ENCODE measurements at places on chromosomes 7 and 10.

DNA sequence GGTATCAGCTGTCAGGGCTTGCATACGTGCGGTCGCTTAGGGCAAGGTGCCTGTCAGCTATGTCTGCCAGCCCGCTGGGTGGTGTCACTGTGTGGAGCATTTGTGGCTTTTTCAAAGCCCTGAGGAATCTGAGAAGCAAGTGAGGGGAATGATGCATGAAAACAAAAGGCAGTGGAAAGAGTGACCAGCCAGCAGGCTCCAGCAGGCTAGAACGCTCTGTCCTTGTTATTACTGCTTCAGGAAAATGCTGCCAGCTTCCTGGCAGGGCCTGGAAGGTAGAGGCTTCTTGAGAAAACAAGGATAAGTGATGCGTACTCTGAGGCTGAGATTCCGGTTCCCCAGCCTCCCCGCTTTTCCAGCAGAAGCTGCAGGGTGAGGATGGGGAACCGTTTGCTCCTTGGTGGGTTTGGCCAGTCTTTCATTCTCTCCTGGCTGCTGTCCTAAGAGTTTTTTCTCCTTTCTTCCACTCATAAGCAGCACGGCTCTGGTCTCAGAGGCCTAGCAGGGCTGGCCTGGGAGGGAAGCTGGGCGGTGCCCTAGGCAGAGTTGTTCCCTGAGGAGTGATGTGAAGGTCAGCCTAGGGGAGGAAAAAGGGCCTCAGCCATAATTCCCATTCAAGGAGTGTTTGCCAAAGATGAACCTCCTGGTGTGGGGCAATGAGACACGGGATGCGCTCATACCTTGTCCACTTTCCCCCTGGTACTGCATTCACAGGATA lies 42.8 kb upstream of the MKLN1 start:
- DNase-seq, result no peak

DNA sequence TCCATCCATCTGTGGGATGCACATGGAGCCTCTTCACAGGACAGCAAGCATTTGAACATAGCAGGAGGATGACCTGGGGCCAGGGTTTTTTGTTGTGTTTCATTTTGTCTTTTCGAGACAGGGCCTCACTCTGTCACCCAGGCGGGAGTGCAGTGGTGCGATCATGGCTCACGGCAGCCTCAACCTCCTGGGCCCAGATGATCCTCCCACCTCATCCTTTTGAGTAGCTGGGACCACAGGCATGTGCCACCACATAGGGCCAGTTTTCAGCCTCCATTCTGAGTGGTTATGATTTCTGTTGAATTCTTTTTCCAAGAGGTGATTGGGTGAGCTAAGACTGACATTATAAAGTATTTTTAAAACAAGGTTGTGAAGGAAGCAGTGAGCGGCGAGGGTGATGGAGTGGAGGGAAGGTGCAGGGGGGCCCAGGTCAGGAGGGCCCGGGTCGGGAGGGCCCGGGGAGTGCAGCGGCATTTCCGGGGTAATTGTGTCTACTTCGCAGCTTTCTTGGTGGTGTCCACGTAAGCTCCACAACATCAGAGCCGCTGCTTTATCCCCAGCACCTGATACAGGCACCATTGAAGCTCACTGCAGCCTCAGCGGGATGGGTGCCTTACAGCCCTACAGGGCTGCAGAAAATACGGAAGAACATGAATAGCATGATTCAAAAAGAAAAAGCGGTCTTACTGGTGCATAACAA lies 12.0 kb upstream of the LARP4B start:
- DNase-seq, result no peak

- DNase-seq, result no peak
Observed at GRCh38 chr7:75534727-75535307, 42.7 kb downstream of the SPDYE5 start.

- no peak for DNase-seq
Observed at GRCh38 chr10:47040041-47040491, 128.8 kb downstream of the PTPN20 start.

DNA sequence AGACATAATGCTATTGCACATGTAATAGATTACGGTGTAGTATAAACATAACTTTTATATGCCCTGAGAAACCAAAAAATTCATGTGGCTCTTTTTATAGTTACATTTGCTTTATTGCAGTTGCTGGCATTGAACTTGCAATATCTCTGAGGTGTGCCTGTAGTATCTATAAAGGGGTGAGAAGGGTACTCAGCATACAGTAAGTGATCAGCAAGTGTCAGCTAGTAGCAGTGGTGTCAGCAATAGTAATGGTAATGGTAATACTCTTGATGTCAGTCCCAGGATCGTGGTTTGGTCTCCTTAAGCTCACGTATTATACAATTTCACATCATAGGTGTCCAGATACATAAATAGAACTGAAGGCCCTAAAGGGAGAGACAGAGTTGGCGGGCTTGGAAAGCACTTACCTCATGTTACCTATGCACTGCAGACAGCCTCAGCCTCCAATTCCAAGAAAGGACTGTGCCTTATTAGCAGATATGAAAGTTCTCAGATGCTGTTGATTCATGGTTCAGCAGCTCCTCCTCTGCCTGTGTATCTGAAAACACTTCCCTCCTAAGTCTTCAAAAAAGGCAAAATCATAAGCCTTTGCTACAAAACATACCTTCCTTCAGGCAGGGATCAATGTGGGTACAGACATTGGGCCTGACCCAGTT lies 6.6 kb upstream of the GIMAP7 start:
- no peak for DNase-seq

- DNase-seq, result no peak
Observed at GRCh38 chr10:52541006-52541473, 227.0 kb downstream of the DKK1 start.

- no peak for DNase-seq
Observed at GRCh38 chr10:29876008-29876555, 183.3 kb downstream of the JCAD start.

DNA sequence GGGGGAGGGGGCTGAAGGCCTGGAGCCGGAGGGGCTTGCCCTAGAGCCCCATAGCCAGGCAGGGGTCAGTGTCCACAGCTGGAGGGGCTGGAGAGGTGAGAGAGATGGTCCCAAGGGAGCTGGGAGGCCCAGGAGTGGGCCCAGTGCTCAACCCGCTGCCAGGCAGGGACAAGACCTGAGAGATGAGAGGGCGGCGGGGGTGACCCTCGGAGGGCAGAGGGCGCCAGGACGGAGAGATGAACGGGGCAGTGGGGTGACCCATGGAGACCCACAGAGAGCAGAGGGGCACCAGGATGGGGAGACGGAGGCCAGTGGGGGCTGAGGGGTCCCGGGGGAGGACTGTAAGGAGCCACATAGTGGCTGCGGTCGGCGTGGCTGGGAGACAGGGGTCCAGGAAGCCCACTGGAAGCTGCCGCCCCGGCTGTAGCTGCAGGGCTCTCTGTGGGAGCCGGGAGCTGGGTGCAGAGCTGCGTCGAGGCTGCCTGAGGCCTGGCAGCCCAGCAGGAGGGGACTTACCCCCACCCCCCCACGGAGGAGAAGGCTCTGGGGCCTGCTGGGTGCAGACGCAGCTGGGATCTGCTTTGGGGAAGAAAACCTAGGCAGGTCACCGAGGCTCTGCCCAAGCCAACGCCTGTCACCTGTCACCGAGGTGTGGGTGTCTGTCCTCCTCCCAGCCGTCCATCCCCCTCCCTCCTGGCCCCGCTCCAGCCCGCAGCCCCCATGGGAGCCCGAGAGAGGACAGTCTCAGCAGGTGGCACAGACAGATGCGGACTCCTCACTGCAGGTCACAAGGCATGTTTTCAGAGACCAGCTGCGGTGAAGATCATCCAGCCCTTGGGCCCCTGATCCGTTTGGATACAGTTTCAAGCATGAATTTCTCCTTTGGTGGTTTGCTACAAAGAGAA lies 25.1 kb downstream of the PWWP2B start:
- no peak for DNase-seq

- DNase-seq, result peak; percentile 82
Observed at GRCh38 chr7:98745722-98746318, 124.0 kb downstream of the TMEM130 start.

DNA sequence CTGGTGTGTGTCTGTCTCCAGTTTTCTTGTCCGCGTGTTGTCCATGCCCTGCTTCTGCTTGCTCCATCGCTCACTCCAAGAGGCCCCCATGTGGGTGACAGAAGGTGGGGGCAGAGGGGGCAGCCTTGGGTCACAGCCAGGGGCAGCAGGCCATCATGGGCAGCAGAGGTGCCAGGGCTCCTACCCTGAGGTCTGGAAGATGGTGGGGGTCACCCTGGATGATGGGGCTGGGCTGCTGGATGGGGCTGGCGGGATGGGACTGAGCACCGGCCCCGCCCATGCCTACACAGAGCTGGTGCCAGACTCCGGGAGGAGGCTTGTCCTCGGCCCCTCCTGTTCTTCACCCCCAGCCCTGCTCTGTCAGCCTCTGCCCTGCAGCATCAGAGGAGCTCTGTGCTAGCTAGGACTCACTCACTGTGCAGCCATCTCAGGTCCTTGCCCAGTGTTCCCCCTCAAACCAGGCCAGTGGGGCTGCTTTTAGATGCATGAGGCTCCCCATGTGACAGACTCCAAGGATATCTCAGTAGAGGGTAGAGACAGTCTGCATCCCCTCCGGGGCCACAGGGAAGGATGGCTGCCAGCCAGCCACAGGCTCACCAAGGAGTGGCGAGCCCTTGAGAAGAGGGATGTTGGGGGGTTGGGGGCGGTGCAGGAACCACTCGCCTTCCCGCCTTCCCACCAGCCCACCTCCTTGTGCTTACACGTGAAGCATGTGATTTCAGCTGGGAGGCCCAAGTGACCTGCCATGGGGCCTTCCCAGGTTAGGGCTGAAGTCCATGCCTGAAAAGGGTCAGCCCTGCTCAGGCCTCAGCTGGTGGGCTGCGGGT lies 35.5 kb upstream of the PPIF start:
- no peak for DNase-seq

DNA sequence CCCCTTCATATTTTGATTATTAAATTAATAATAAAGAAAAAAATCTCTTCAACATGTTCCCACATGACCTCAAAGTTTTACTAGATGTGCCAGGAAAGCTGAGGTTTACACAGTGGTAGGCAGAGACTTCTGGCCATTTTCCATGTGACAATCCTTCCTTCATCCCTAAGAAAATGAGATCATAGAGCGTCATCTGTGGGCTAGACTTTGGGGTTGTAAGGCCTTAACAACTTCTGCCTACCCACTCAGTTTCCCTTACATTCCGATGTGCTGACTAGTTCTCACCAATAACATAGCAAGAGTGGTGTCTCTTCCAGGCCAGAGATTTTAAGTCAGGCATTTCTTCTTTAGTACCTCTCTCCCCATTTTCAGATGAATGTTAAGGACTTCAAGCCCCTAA lies 171.1 kb upstream of the PHF14 start:
- no peak for DNase-seq

- DNase-seq, result no peak
Observed at GRCh38 chr10:13633689-13634088, 46.9 kb downstream of the PRPF18 start.

DNA sequence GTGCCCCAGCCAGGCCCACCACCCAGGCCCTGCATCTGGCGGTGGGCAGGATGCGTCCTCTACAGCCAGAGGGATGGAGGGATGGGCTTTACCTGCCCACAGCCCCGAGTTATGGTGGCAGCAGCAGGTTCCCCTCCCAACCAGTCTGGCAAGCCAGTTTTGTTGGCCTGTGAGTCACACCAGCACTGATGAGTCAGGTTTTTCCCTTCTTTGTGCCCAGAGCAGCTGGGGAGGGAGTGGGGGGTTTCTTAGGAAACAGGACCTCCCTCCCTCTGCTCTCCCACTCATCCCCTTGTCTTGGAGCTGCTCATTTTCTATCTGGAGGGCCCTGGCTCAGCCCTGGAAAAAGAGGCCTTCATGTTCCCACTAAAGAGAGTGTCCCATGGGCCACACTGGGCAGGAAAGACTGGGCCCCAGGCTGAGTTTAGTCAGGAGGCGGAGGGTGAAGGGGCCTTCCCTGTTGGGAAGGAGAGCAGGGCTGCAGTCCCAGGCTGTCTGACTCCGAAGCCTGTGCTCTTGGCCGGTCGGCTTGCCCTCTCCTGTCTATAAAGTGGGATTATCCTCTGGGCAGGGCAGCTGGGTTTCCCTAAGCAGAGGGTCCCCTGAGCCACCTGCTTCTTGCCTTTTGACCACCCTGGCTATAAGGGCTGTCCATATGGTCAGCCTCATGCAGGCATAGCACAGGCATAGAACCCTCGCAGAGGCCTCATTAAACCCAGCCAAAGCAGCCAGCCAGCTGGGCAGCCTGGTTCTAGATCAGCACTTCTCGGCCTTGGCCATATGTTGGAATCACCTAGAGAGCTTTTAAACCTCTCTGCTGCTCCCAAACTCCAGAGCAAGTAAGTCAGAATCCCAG lies 30.2 kb upstream of the ANKRD2 start:
- DNase-seq, result peak; percentile 65

DNA sequence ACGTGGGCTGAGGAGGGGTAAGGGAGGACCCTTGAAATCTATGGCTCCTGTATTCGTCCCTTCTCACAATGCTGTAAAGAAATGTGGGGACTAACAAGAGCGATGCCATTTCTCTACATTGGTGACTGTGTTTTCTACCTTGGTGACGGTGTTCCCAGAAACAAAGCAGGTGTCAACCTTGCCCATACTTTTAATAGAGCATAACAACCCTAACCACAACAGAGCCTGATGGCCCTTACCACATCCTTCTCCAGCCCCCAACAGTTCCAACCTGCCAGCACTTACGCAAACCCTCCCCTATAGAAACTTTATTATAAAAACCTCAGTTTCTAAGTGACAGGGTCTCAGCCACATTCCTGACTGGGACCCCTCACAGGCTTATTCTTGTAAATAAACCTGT lies 28.2 kb upstream of the ADCYAP1R1 start:
- no peak for DNase-seq

GRCh38 chr10:97781618-97782331 lies 10.0 kb upstream of the SFRP5 start:
- peak; percentile 13 for DNase-seq

- no peak for DNase-seq
Observed at GRCh38 chr10:127550861-127551260, 1.8 kb downstream of the NPS start.

DNA sequence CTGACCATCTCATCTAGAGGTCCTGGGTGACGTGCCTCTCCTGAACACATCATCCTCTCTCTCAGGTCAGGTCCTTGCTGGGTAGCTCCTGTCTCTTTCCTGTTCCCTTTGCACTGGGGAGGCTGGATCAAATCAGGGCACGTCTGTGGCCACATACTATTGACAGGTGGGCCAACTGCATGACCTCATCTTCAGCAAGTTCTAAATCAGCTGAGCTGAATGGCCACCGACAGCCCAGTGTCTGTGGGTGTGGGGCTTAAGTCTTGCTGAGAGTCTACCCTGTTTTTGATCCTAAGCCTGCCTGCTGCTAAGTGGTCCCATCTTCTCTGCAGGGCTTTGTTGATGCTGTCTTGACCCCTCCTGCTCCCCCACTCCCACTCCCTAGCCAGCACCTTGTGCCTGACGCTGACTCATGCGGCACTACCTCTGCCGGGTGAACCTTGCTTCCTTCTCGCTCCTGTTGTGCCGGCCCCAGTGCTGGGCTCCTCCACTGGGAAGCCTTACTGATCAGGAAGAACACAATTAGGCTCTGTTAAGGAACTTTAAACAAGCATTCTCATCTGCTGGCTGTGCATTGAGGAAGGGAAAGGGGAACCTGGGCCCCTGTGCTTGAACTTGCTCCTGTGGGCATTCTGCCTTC lies 440.4 kb downstream of the PLXNA4 start:
- DNase-seq, result no peak

GRCh38 chr7:134515569-134516468 lies 11.5 kb upstream of the AKR1B10 start:
- DNase-seq, result no peak
